ENCODE measurements at places on chromosomes 7 and 10.

DNA sequence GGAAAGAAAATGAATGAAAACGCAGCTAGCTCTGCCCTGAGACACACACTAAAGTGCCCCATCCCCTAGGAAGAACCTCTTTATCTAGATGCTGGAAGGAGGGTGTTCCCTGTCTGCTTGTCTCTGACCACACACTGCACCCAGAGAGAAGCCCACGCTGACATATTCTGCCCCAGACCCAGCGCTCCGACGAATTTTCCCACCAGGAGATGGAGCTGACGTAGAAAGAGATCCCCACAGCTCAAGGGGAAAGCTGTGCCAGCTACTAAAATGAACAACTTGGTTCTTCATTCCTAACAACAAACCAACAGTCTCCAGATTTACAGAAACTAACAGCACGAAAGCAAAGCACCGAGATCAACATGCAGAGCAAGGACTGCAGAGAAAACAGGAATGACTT is 73.3 kb downstream of the KIAA1549 start:
- no peak for DNase-seq

DNA sequence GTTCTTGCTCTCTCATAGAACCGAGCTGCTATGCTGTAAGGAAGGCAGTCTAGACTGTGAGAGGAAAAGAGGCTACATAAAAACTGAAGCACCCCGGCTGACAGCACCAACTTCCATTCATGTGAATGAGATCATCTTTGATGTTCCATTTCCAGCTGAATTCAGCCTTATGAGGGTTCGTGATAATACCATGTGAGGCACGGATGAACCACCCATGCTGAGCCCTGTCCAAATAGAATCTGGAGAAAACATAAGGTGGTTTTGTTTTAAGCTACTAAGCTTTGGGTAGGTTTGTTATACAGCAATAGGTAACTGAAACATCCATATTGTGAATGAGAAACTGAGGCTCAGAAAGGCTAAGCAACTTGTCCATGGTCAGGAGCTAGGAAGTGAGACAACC is 6.9 kb upstream of the VAX1 start:
- no peak for DNase-seq

DNA sequence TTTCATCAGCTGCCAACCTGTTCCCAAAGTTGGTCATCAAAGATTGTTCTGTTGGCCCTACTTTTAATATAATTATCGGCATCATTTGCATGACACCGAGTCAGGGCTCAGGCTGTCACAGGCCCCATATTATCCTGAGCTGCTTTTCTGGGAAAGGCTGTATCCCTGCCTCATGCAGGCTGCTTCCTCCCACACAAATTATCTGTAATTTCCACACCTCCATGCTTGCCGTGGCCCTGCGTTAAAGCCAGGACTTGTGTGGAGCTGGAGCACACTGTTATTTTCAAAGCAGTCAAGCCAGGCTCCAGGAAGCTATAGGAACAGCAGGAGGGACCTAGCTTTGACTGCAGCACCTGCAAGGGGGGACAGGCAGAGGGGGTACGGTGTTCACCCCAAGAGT is 5.4 kb upstream of the ADCYAP1R1 start:
- DNase-seq, result no peak

DNA sequence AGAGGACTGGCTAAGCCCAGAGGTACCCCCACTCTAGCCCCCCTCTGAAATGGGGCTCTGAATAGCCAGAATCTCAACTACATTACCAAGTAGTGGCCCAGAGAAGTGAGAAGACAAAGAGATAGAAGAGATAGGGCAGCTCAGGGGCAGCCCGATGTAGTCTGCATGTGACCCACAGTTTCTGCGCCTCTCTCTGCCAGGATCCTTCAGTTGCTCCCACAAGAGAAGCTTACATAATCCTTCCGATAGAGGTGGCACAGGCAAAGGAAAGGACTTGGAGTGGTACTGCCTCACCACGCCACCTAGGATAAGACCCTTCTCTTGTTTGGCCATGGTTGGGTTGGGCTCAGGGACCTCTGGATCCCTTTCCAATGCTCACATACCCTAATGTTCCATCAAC is 5.4 kb upstream of the PDE1C start:
- no peak for DNase-seq

DNA sequence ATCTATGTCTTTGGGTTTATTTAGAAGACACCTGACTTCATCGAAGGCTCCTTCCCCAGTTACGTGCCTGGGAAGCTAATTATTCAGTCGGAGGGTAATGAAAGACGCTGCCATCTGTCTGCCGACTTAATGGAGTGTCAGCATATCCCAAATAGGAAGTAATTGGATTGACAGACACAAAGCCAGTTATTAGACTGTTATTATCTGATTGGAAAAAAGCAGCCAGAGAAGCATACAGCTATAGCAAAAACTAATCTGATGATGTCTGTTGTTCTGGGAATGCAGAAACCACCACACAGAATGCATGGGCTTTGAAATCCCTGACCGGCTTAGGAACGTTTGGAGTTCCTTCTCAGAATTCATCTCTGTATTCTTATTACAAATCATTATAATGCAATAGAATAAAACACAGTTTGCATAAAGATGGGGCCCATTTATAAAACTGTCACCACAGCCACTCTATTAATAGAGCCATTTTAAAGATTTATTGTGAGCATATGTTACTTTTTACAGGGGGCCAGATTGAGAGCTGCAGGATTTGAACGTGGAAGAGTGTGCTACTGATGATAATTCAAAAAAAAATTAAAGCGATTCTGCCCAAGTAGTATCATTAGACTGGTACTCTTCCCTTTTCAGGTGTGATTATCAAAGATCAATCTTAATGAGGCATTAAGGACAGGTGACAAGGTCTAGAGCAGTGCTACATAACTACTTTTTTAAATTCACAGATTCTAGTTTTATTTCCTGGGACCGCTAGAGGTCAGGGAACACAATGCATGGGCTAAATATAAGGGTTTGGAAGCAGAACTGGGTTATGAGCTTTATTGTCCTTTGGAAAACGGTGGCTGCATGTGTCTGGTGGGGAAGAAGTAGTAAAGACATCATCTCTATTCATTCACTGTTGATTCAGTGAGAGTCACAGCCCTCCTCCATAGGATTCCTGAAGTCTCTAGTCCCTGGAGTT is 330.1 kb upstream of the LRGUK start:
- no peak for DNase-seq

DNA sequence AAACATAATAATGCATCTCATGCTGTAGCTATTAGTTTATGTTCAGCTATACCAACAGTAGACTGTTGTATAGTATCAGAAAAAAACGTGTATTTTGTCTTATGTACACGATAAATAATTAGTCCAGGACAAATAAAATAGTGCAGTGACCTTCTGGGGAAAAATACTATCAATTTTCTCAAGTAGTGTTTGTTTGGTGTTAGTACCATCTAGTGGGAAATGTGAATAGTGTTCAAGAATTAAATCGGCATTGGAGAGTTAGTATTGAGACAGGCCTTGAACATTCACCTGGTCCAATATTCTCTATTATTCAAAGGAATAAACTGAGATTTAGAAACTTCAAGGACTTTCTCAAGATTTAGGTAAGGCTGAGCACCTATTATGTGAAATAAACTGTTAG is 21.7 kb upstream of the OR2A5 start:
- no peak for DNase-seq

- no peak for DNase-seq
These were observed 44.0 kb upstream of the ITGB1 start for GRCh38 chr10:33001908-33002492.

DNA sequence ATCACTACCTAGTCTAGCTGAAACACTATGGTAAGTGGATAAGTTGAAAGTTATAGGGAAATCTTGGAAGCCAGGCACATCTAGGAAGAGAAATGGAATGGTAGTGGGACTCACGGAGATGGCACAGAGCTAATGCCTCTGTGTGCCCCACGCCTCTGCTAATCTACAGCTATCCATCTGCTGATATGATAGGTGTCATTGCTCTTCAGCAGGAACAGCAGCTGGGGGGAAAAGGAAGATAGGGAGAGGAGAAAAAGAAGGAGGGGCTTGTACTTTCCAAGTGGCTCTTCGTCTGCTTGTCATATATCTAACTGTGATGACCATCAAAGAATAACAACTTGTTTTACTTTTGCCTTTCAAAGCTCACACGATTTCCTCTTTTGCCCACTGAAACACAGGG is 1199.1 kb upstream of the SORCS1 start:
- DNase-seq, result no peak

DNA sequence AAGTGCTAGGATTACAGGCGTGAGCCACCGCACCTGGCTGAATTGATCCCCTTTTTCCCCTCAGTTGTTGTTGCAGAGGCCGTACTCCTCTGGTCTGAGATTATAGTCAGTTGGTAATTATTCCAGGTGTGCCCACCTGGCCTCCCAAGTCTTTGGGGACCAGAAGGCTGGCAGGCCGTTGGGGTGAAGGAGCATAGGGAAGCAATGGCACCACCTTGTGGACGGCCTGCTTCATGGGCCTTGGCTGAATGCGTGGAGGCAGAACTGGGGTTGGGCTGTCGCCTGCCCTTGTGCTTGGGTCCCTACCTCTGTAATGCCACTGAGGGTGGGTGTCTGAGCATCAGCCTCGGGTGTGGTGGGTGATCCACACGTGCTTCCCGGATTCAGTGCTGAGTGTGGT is 125.7 kb downstream of the RGS10 start:
- DNase-seq, result no peak

GRCh38 chr10:22560096-22560912 is 154.1 kb downstream of the PIP4K2A start:
- no peak for DNase-seq

GRCh38 chr10:23994459-23995046 is 214.4 kb upstream of the KIAA1217 start:
- DNase-seq, result no peak

DNA sequence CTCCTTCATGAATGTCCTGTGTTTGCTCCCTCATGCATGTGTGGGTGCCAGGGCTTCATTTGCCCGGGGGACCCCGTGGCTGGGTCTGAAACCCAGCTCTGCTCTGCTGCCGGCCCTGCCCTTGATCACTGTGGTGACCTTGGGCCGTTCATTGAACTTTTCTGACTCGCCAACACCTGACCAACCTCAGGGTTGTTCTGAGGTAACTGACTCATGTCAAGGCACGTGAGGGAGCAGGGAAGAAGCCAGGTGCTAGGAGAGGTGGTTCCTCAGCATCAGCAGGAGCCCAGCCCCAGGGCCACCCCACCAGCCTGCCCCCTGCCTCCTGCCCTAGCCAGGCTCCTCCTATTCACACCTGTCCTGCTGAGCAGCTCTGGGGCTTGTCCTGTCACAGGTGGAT is 47.9 kb downstream of the TBATA start:
- no peak for DNase-seq

DNA sequence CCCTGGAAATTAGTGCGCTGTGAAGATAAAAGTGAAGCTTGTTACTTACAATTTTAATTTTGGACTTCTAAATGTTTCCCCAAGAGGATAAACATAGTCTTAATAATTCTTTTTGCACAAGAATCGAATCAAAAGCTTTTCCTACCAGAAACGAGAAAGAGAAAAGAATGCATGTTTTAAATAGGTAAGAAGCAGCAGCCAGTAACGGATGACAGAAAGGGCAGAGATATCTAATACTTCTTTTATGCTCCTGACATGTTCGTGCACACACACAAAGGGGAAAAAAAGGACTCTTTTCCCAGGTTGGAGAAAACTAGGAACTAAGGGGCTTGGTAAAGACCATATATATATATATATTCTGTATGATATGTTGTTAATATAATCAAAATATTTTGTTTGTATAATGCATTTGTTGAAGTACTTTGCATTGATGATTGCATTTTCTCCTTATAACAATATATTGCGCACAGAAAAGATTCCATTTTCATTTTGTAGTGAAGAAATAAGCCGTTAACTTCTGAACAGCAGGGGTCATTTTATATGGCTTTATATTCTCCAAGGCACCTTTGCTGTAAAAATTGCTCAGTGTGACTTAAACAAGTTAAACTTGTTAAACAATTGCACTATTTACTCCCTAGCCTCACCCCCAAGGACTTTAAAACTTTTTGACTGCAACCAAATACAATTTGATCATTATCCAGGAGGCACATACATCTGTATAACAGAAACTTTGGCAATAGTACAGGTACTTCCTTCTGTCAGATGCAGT is 2.2 kb downstream of the PRKAR2B start:
- DNase-seq, result no peak

- no peak for DNase-seq
These were observed 12.0 kb upstream of the GSAP start for GRCh38 chr7:77427996-77428603.

DNA sequence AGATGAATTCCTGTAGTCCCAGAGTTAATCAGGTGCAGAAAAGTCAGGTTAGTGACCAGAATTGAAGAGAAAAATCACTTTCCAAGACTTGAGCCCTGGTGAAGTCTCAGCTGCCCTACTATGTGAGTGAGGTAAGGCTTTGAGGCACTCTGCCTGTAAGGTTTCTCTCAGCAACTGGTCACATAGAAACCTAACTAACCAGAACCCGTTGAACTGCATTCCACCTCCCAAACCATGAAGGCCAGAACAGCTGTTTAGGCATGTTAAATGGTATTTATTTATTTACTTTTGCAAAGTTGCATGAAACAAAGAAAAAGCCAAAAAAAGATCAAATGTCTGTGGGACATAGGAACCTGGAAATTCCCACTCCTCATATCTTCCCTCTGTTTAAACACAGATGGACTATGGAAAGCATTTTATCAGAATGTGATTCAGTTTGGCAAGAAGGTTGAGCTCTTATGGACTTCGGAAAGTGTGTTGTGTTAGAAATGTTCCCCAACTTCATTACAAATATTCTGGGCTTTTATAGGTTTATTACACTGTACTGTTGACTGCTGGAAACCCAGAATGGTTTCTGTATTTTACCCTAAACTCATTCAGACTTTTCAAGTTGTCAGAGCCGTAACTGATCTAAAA is 12.8 kb upstream of the GPR85 start:
- no peak for DNase-seq

DNA sequence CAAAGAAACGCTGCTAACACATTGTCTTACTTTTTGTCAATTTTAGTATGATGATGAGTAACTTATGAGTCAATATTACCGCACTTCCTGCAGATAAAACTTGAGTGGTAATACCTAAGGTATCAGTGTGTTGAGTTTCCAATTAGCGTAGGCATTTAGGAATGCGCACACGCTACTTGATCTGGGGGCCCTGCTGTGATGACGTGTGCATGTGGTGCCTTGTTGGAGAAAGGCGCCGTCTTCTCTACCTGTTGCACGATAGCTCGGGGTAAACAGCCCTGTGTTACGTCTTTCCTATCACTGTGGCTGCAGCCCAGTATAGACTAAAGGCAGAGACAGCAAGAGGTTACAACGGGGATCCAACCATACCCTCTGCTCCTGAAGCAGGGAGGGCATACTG is 476.8 kb upstream of the ADARB2 start:
- no peak for DNase-seq

- no peak for DNase-seq
These were observed 1279.8 kb downstream of the GATA3 start for GRCh38 chr10:9334270-9334669.

DNA sequence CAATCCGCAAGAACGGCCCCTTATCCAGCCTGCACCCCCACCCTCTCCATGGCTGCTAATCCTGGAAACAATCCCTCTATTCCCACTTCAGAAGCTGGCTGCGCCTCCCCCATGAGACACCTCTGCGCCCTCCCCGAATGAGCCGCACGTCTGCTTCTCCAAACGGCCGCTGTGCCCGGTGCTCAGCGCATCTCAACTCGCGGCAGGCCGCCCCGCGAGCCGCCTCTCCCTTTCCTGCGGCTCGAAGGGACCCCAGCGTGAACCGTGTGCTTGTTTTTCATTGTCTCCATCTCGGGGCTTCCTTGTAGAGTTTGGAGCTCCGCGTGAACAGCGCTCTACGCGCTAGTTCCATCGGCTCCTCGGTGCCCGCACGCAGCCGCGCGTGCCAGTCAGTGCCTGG is 20.8 kb upstream of the FXYD4 start:
- no peak for DNase-seq

All from cortex of kidney (tissue), 1 donor.